ENCODE measurements at places on chromosomes 2 and 18. TPM values are rescaled to one million over a fixed set of nuclear protein-coding genes. Genes with fewer than 3 reads are reported as not detected.

Gene APCDD1
- polyA plus RNA-seq = 2.5 TPM

Gene KANSL1L
- polyA plus RNA-seq = 13.8 TPM

Gene OSR1
- polyA plus RNA-seq = 6.0 TPM

Gene DIPK1C
- polyA plus RNA-seq = 26.4 TPM

Gene CDH2
- 1.6 TPM for polyA plus RNA-seq

Gene APOB
- polyA plus RNA-seq = 0.07 TPM

Gene TCF23
- polyA plus RNA-seq = 0.05 TPM

Gene SKOR2
- under 0.01 TPM for polyA plus RNA-seq

Gene AQP12B
- 0.11 TPM for polyA plus RNA-seq

Gene SOCS6
- polyA plus RNA-seq = 5.0 TPM

Gene NXPH2
- polyA plus RNA-seq = 0.07 TPM

Measured in thymus (tissue), 14 donors.